ENCODE measurements at places on chromosomes 7 and 10.

DNA sequence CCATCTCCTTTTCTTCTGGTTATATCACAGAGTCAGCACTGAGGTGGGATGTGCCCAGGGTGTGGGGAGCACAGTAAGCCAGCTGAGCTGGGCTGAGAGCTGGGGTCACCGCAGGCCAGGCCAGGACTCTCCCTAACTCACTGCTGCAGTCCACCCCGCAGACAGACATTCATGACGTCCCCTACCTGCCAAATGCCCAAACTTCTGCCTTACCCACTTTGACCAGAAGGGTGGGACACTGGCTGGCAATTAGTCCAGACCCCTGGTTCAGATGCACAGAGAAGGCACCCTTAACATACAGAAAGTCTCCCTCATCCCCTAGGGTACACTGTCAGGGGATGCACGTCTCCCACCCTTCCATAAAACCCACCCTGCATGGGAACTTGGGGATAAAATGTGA is 2.1 kb downstream of the DRGX start:
- no peak for DNase-seq

DNA sequence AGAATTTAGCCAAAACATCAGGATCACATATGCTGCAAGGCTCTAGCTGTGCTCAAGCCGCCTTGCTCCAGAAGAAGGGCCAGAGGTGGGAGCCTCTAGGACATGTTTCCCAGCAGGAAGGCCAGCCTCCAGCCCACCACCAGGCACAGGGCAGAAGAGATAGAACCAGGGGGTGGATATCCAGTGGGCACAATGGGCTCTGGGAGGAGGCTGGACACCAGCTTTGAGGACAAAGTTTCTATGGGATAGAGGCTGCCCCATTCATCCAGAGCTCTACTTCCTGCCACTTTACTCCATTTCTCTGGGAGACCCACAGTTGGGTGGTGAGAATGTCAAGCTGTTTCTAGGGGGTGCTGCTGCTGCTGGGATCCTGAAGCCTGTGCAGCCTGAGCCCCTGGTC is 77.1 kb downstream of the ARHGAP22 start:
- DNase-seq = no peak

DNA sequence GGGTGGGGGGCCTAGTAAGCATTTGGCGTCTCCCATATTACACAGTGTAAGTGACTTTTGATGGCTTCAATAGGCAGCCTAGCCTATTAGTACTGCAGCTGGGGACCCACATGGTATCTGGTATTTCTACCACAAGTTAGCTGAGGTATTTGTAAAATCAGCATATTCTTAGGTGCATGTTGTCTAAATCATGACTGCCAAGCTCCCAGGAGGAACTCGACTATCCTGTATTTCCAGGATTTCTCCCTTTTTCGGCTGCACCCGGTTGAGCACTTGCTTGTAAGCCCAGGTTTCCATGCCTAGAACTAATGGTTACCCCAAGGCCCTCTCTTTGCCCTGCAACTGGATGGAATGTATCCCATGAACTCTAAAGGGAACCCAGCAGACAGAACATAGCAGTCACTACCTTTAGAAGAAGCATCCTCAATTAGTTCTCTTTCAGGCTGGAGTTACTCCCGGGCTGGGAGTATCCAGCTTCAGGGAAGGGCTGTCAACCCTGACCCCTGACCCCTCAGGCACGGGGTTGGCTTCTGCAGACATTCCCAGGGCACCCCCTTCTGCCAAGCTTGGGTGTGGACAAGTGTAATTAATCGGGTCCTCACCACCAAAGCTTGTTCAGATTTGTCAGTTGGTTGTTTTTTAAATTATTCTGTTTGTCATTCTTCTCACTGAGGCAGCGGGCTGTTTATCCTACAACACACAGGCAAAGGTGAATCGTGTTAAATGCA is 90.3 kb upstream of the PARD3 start:
- no peak for DNase-seq

DNA sequence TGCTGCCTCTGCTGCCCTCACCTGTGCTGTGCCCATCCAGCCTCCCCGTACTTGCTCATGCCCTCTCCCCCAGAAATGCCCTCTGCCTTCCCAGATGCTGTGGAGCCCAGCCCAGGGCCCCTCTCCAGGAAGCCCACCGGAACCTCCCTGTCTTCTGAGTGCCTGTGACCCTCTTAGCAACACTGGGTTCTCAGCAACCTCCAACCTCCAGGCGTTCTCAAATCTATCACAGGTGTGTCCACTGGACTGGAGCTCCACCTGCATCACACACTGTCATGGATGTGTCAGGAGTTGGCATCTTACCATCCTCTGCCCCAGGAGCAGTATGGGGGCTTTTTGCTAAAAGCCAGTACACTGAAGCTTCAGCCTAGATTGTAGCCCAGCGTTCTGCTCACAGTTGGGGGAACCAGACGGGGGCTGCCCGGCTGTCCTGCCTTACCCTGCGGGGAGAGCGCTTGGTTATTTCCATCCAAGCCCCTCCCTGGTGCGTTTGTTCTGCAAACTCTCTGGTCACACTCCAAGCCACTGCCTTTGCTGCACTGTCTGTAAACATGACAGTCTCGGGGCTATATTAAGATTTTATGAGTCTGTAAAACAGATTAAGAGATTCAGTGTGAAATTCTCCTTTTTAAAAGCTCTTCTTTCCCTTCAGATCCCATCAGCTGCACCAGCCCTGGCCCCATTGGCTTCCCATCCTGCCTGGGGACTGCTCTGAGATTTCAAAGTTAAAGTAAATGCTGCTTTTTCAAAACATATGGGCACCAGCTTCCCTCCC is 71.3 kb upstream of the CPXM2 start:
- DNase-seq = no peak

- DNase-seq = no peak
These were observed at the start of gene FOXP2 for GRCh38 chr7:114414156-114415063. FOXP2 (plus strand) TSS chr7:114414815; CDS start chr7:114426512, 11,697 bp downstream.

- no peak for DNase-seq
These were observed 289.0 kb downstream of the TNS3 start for GRCh38 chr7:47292832-47293309.

- DNase-seq = no peak
These were observed 160.6 kb upstream of the AOAH start for GRCh38 chr7:36884910-36885309.

- DNase-seq = no peak
These were observed 556.9 kb downstream of the DNAJB9 start for GRCh38 chr7:109126404-109127050.

DNA sequence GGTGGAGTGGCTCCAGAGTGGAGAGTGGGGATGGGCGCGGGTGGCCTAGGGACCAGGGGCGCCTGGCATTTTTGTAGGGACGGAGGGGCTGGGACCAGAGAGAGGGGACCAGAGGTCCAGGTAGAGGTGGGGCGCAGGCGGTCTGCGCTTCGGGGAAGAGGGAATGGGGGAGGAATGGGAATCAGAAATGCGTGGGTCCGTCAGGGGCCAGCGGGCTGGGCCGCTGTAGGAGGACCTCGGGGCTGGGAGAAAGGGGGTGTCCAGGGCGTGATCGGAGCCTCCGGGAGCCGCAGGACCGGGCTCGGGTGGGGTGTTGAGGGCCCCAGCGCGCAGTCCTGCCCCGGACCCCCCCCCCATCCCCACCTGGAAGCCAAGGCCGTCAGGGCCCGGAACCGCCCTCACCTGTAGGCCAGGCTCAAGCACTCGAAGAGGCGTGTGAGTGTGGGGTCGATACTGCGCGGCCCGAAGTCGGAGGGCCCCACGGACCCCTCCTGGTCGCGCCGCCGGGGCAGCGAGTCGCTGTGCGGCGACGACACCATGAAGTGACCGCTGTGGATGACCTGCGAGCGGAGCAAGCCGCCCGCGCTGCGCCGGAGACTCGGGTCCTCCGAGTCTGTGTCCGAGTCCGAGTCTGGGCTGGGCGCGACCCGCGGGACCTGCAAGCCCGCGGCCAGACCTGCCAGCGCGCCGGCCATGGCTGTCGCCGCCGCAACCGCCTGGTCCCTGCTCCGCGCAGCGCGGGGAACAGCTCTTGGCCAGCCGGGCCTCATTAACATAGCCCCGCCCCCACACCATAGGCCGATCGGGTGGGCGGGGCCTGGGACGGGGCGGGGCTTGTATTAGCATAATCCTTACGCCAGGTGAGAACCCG is at the start of gene MLXIPL:
MLXIPL (minus strand) TSS at position 725 of the 871 bp plus-strand sequence; CDS start at position 695, 30 bp downstream.
- DNase-seq = peak; percentile 54

- no peak for DNase-seq
These were observed 138.6 kb downstream of the DIP2C start for GRCh38 chr10:550665-551372.

- DNase-seq = no peak
These were observed 1.0 kb downstream of the BEND7 start for GRCh38 chr10:13527864-13528122.

GRCh38 chr7:137934176-137934826 is 67.6 kb downstream of the CREB3L2 start:
- DNase-seq = no peak

DNA sequence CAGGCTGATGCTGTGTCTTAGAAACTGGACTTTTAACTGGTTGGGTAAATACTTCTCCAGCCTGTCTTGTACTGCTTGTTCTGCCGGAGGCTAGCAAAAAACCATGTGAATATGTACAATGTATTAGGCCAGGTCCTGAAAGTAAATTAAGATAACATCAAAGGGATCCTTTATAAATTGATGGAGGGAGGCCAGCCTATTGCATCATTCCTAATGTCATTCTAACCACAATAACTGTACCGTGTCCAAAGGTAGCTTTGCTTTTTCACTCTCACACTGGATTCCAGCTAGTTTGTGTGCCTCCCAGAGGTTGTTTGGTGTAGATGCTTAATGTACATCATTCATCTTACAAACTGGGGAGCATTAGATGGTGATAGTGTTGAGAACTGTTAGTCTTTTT is 91.2 kb upstream of the SEM1 start:
- no peak for DNase-seq

GRCh38 chr10:114703377-114704107 is 45.5 kb upstream of the ABLIM1 start:
- no peak for DNase-seq

DNA sequence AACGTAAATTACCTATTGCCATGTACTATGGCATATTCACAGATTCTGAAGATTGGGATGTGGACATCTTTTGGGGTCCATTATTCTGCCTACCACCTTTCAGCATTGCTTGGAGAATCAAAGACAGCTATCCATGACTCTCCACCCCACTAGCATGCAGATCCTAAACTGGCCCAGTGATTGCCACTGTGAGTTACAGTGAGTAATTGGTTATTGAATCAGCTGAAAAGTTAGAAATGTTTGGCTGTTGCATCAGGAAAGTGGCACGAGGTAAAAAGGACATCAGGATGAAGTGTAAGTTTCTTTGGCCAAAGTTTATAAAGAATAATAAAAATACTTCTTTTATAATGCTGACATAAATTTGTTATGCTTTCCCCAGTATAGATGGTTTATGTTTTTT is 148.2 kb upstream of the ETV1 start:
- no peak for DNase-seq

GRCh38 chr7:22001345-22002004 is 55.8 kb upstream of the CDCA7L start:
- no peak for DNase-seq

DNA sequence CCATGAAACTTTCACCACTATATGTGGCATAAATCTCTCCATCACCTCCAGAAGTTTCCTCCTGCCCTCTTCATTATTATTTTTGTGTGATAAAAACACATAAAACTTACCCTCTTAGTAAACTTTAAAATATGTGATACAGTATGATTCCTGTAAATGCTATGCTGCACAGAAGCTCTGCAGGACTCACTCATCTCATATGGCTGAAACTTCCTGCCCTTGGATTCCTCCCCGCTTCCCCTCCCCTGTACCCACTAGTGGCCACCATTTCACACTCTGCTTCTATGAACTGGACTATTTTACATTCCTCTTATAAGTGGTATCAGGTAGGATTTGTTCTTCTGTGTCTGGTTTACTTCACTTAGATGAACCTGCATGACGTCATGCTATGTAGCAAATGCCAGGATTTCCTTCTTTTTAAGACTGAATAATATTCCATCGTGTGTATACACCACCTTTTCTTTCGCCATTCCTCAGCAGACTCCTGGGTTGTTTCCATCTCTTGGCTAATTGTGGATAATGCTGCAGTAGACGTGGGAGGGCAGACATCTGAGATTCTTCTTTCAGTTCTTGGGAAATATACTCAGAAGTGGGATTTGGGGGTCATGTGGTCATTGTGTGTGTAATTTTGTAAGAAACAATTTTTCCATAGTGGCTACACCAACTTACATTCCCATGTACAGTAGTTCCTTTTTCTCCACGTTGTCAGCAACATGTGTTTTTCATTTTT is 335.2 kb downstream of the SDK1 start:
- DNase-seq = no peak

DNA sequence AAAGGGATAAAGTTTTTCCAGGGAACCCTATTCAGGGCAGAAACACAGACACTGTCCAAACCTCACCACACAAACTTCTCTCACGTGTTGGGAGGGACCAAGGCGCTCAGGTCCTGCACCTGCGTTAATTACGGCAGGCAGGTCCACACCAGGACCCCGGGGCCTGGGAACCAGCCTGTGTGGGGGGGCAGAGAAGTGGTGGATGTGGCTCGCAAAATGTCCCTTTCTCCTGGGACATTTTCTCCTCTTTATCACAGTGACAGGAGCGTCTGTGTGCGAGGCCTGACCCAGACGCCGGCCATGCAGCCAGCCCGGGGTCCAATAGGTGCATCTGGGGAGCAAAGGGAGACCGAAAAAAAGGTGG is 73.4 kb upstream of the ZNF722 start:
- no peak for DNase-seq

DNA sequence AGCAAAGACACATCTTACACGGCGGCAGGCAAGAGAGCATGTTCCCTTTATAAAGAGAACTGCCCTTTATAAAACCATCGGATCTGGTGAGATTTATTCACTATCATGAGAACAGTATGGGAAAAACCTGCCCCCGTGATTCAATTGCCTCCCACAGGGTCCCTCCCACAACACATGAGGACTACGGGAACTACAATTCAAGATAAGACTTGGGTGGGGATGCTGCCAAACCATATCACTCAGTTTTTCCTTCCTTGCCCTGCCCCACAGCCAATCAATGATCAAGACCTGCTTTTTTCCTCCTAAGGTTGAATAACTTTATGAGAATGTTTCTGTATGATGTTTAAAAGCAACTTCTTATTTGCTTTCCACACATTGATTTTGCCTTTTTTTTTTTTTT is 3.1 kb upstream of the PTPRE start:
- no peak for DNase-seq

GRCh38 chr10:132879408-132880127 is 62.8 kb downstream of the CFAP46 start:
- no peak for DNase-seq

GRCh38 chr10:70158113-70158512 is 11.6 kb upstream of the TYSND1 start:
- DNase-seq = no peak

DNA sequence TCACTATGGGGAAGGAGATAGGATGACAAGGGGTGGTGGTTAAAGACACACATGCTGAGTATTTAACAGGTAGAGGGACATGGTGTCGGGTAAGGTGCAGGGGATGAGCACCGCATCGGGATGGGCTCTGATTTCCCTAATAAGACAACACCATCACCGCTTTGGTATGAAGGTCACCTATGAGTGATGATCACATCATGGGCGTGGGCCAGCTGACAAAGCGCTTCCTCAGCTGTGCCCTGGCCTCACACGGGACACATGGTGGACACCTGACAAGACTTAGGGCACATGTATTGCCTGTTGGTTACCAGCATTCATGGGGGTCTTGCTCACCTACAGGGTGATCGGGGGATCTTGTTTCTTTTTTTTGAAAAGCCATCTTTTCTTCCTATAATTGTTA is 12.8 kb downstream of the C7orf57 start:
- no peak for DNase-seq
